ENCODE measurements at places on chromosomes 6 and 20. TPM values are rescaled to one million over a fixed set of nuclear protein-coding genes. Genes with fewer than 3 reads are reported as not detected.

CST2 gene
- polyA plus RNA-seq = not detected

KCNG1 gene
- 0.32 TPM for polyA plus RNA-seq

DNA sequence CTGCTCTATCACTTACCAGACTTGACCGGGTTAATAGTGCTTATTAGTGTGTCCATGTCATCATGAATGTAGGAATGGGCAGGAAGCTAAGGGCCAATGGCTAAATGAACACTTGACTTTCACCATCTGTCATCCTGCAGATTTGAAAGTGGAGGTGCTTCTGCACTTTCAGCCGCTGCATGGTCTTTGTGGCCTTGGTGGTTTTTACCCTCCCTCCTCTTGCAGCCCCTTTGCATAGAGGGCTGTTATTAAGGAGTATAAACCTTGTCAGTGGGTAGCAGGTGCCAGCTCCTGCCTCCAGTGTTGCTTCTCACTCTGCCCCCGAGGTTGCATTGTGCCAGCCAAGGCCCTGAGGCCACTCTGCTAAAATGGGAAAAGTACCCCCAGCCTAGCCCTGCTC lies 122.2 kb upstream of the TNFAIP3 start:
- DNase-seq = no peak

DNA sequence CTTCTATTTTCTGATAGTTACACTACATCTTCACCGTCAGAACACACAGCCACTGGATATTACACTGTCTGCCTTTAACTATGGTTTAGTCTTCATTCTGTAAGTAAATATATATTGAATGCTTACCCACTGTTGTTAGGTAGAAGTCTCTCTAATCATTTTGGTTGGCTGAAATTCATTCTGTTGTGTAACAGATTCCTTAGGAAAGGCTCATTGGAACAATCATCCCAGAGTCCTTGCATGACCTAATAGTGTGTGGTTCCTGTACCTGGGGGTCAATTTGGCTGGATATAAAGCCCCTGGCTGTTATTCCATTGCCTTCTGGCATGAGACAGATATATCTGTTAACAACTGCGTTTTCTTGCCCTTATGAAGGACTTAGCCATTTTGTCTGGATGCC lies 9.9 kb downstream of the BLOC1S5 start:
- no peak for DNase-seq

GRCh38 chr6:110485491-110485890 lies 9.1 kb upstream of the SLC22A16 start:
- no peak for DNase-seq

Data from forelimb muscle (tissue), 1 donor.